ENCODE measurements at places on chromosomes 1 and 21. TPM values are rescaled to one million over a fixed set of nuclear protein-coding genes. Genes with fewer than 3 reads are reported as not detected.

Gene CBS
- 12.1 TPM for total RNA-seq

Gene RAB42
- total RNA-seq, result 2.1 TPM

Gene PRDM16
- total RNA-seq, result 0.21 TPM

Gene TMEM81
- 2.6 TPM for total RNA-seq

Gene EPHX1
- total RNA-seq, result 245 TPM

Gene TESK2
- 0.37 TPM for total RNA-seq

Gene S100A1
- total RNA-seq, result 0.15 TPM

Gene IGSF9
- 0.29 TPM for total RNA-seq

Gene HES2
- total RNA-seq, result 3.1 TPM

Gene B3GALT2
- total RNA-seq, result not detected

Gene CD1D
- total RNA-seq, result 0.05 TPM

Gene CSF3R
- not detected for total RNA-seq

Gene SLC26A9
- total RNA-seq, result 0.11 TPM

Gene LCE1C
- total RNA-seq, result not detected

Gene BGLAP
- 0.46 TPM for total RNA-seq

Gene RSBN1
- 4.7 TPM for total RNA-seq

Gene TBX19
- 0.86 TPM for total RNA-seq

Gene ZSCAN20
- total RNA-seq, result 1.9 TPM

Gene UTS2
- total RNA-seq, result not detected

Gene PLXNA2
- 0.94 TPM for total RNA-seq

Gene GSTM4
- total RNA-seq, result 9.5 TPM

Gene RAB25
- not detected for total RNA-seq

Gene PERM1
- total RNA-seq, result 0.15 TPM

Gene MTMR11
- 7.9 TPM for total RNA-seq

Gene TMEM240
- total RNA-seq, result 0.44 TPM

Gene SLC5A9
- not detected for total RNA-seq

Gene STXBP3
- 23.1 TPM for total RNA-seq

Gene PM20D1
- not detected for total RNA-seq

Gene SUSD4
- 0.38 TPM for total RNA-seq

Gene LCE2C
- total RNA-seq, result not detected

Gene BMP8B
- 4.2 TPM for total RNA-seq

Gene TRMT13
- total RNA-seq, result 9.4 TPM

Gene NTNG1
- not detected for total RNA-seq

All from A549 treated with DMSO at 1 μM for 4 hours (cell line).